ENCODE measurements at places on chromosomes 2 and 18. TPM values are rescaled to one million over a fixed set of nuclear protein-coding genes. Genes with fewer than 3 reads are reported as not detected.

The AMER3 gene
- not detected for total RNA-seq

The BCL11A gene
- total RNA-seq = 3.3 TPM

The TRMT61B gene
- total RNA-seq = 16.2 TPM

The CMPK2 gene
- 1.8 TPM for total RNA-seq

The UGT1A6 gene
- total RNA-seq = not detected

The FTCDNL1 gene
- 3.5 TPM for total RNA-seq

The TMEM178A gene
- 4.3 TPM for total RNA-seq

The EMILIN2 gene
- total RNA-seq = 6.9 TPM

The REG3G gene
- not detected for total RNA-seq

The FBLN7 gene
- 3.5 TPM for total RNA-seq

The SPATA3 gene
- not detected for total RNA-seq

The ZNF396 gene
- 0.94 TPM for total RNA-seq

The GLI2 gene
- 1.5 TPM for total RNA-seq

The SERPINB11 gene
- total RNA-seq = not detected

The C18orf54 gene
- total RNA-seq = 0.86 TPM

The FBXO41 gene
- total RNA-seq = 1.8 TPM

The CD226 gene
- total RNA-seq = 1.3 TPM

The C2orf78 gene
- total RNA-seq = not detected

The ZSWIM2 gene
- total RNA-seq = not detected

The SESTD1 gene
- total RNA-seq = 16.5 TPM

The CRYGD gene
- total RNA-seq = not detected

The HOXD10 gene
- not detected for total RNA-seq

The GCA gene
- 14.3 TPM for total RNA-seq

The PSME4 gene
- 44.3 TPM for total RNA-seq

The SP140 gene
- 0.26 TPM for total RNA-seq

The RAB27B gene
- total RNA-seq = 0.11 TPM

The CFC1B gene
- total RNA-seq = not detected

The CYP27C1 gene
- not detected for total RNA-seq

The RAB3GAP1 gene
- total RNA-seq = 36.2 TPM

The MYCN gene
- 0.30 TPM for total RNA-seq

The BMP10 gene
- total RNA-seq = 5,642 TPM

The CFLAR gene
- 179 TPM for total RNA-seq

The CYTIP gene
- 4.8 TPM for total RNA-seq

The PAIP2B gene
- 21.3 TPM for total RNA-seq

The SRD5A2 gene
- not detected for total RNA-seq

The LPIN1 gene
- total RNA-seq = 27.4 TPM

The MAP4K3 gene
- 28.9 TPM for total RNA-seq

The UGT1A5 gene
- total RNA-seq = not detected

The PROM2 gene
- 0.35 TPM for total RNA-seq

The TNFAIP6 gene
- 5.2 TPM for total RNA-seq

The CDH2 gene
- total RNA-seq = 269 TPM

The REG1B gene
- total RNA-seq = not detected

The TMEFF2 gene
- 0.56 TPM for total RNA-seq

The ARL5A gene
- total RNA-seq = 82.1 TPM

The STK11IP gene
- total RNA-seq = 5.5 TPM

The SMARCAL1 gene
- 12.1 TPM for total RNA-seq

The MERTK gene
- 4.9 TPM for total RNA-seq

The CDH19 gene
- total RNA-seq = 30.4 TPM

The PLCL1 gene
- 26.8 TPM for total RNA-seq

The DSEL gene
- total RNA-seq = 6.8 TPM

The ASXL3 gene
- total RNA-seq = 4.8 TPM

The CTAGE1 gene
- total RNA-seq = not detected

The ACADL gene
- 1.9 TPM for total RNA-seq

The ARPC2 gene
- 112 TPM for total RNA-seq

The ANKRD30B gene
- not detected for total RNA-seq

The TLX2 gene
- not detected for total RNA-seq
